HCT116 (cell line): ENCODE measurements at places on chromosomes 16 and 17.

- no peak for DNase-seq
Measured at GRCh38 chr17:73121506-73121905, 29.0 kb upstream of the SLC39A11 start.

DNA sequence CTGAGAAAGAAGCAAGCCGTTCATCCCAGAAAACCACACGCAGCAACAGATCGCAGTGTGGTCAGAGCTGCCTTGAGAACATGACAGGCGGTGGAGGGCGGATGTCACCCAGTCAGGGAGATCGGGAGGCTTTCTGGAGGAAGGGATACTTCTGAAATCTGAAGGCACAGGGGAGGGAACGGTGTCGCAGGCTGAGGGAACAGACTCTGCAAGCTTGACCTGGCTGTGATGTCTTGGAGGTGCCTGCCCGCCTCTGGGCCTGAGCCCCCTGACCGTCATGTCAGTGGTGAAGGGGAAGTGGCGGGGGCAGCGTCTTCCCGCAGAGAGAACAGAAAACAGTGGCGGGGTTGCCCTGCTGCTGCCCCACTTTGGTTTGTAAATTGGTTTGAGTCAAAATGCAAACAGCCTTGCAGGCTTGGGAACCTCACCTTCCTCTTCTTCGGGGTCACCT lies 8.1 kb upstream of the ATP2A3 start:
- no peak for DNase-seq

- DNase-seq, result no peak
Measured at GRCh38 chr17:75459246-75459589, 2.8 kb downstream of the TMEM94 start.

GRCh38 chr17:82424001-82424862 lies 5.8 kb upstream of the OGFOD3 start:
- DNase-seq, result peak; percentile 36

DNA sequence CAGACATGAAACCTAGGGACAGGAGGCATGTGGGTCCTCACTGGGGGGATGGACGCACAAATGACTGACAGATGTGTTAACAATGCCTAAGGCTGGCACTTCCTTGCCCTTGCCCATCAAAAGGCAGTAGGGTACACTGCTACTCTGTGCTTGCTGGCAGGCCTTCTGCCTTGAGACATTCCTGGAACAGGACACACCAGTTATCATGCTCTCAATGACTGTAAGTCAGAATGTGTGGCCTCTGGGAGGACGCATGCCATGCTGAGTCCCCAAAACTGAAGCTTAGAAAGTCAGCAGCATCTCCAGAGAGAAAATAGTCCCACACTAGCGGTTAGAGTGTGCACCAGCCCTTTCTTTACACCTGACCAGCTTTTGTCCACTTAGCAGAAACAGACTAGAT lies 16.1 kb upstream of the SREBF1 start:
- no peak for DNase-seq

- DNase-seq, result no peak
Measured at GRCh38 chr16:87048038-87048729, 269.0 kb downstream of the C16orf95 start.

DNA sequence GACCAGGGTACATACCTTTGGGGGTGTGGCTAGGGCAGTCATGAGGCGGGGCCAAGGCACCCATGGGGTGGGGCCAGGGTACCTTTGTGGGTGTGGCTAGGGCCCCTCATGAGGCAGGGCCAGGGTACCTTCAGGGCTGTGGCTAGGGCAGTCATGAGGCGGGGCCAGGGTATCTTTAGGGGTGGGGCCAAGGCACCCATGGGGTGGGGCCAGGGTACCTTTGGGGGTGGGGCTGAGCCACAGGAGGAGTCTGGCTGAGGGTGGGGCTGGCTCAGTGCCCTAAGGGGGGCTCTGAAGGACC lies 3.5 kb downstream of the GNG13 start:
- DNase-seq, result no peak
